PC-3 (cell line): ENCODE measurements at places on chromosomes 2 and 18. TPM values are rescaled to one million over a fixed set of nuclear protein-coding genes. Genes with fewer than 3 reads are reported as not detected.

DNA sequence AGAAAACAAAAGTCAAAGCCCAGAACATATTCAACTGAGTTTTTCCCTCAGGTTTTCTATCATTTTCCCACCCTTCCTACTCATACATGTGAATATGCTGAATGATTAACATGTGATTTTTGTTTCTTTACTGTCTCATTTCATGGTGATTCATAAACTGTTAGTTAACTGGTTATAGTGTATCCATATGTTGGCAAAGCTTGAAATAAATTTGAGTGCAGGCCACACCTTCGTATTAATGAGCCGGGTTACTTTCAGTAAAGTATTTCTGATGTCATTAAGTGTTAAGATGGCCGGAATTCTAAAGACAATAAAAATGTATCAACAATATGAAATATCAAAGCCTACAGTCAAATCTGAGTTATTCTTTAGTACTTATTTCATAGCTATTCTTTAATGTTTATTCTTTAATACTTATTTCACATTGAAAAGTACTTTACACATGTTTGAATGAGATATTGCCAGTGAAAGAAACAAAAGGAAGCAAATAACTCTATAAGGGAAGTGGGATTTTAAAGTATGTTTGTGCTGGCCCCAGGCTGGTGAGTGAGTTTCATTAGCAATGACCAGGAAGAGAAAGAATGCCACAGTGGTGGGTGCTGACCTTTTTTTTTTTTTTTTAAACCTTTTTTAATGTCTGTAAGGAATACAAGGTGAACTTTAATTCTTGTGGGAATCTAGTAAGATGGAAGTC, 178.6 kb downstream of the NEDD4L start:
- DNase-seq: peak; percentile 51

DNA sequence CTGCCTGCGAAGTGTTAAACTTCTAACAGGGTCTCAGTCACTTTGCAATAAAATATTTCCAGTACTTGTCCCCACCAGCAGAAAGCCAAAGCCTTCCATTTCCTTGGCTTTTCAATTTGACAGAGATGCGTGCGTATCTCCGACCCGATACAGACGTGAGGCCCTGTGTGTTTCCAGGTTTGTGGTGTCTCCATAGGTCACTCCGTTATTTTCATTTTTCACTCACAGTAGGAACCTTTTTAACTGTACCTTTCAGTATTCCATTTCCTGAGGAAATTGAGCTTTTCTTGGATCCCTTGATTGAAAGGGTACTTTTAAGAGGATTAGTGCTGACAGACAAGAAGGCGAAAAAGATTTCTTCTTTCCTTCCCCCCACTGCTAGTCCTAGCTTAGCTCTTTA, 116.3 kb upstream of the TTN start:
- no peak for DNase-seq

DNA sequence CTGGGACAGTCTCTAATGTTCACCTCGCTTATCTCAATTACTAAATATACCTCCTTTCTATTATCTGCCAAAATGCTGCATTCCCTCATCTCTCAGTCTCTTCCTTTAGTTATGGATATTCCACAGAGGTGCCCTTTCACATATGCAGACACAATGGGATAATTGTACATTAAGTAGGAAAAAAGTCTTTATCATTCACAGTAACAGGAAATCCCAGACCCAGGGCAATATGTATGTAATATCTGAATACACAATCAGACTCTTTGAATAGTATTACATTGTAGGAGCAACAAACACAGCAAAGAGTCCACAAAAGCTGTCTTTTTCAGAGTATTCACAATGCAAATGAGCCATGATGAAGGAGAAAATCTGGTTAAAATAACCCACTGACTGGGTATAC, 1399.0 kb upstream of the ZEB2 start:
- no peak for DNase-seq

- DNase-seq: no peak
Observed at GRCh38 chr2:105698820-105699219, 45.9 kb upstream of the NCK2 start.

- no peak for DNase-seq
Observed at GRCh38 chr2:135775420-135775819, 33.8 kb downstream of the UBXN4 start.

GRCh38 chr18:35564795-35565453, 16.6 kb upstream of the GALNT1 start:
- no peak for DNase-seq

DNA sequence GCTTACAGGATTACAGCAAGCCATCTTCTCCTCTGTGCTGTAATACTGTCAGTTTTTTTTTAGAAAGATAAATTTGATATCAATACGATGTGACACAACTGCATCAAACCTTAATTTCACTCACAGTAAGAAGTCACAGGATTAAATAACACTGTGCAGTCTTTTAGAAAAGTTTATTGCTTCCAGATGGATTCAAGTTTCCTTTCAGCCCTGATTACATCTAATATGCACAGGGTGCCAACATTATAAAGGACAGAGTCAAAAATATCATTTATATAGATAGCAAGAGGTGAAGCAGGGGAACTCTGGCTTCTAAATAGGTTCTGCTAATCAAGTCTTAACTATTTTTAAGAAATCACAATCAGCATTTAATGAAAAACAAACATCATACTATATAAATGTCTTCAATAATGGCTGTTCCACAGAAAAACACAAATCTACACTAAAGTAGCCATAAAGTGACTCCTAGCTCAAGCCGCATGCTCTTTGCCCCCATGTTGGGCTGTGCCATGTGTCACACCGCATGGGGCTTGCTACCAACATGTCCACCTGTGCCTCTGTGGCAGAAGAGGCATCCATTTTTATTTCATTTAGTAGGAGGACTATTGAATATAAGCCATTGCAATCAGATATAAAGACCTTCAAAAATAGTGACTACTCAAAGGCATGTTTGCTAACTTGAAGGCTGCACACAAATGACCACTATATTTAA, 35.0 kb downstream of the CERKL start:
- DNase-seq: no peak

Gene HRH4
- total RNA-seq: not detected in 2 replicates

Gene ELOA2
- not detected in 2 replicates for total RNA-seq

Gene CHRNG
- total RNA-seq: not detected in 2 replicates

Gene UNC80
- not detected in 2 replicates for total RNA-seq
